Activated gamma-delta T cell treated with anti-CD3 and anti-CD28 coated beads, Interleukin-2, amount 50 U/mL, for 16 hours (primary cell): ENCODE measurements at places on chromosomes 2 and 18.

DNA sequence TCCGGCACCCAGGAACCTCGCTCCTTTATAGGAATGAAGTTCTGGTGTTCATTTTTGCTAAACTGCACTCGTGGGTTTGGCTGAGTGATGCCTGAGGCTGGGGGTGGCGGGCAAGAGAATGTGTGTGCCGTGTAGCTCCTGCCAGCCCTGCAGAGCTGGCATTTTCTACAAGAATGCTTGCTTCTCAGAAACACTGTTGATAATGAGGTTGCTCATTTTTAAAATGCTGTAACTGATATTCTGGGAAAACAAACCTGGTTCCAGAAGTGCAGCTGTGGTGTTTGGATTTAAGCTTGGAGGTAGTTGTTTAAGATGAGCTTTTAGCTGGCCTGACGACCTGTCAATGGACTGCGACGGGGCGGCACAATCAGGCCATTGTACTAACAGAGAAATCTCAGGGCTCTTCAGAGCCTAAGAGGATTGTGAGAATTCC lies 511.9 kb upstream of the TNP1 start:
- no peak for DNase-seq

- DNase-seq: no peak
Measured at GRCh38 chr2:214575030-214575429, 164.2 kb downstream of the VWC2L start.

GRCh38 chr2:94873362-94874276 lies 2.4 kb downstream of the TEKT4 start:
- DNase-seq: no peak

DNA sequence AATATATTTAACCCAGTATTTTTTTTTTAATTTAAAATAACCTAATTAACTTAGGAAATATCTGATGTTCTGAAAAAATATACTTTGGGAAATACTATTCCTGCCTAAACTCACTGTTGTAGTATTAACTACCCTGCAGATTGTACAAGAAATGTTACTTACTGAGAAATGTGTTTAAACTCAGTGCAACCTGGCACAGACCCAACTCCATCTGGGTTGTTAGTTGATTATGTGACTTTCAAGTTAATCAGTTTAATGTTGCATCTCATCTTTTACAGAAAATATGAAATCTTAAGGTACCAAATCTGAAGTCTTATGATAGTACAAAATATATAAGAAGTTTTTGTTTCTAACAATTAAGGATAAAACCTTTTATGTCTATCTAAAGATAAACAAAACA lies 27.3 kb downstream of the VAPA start:
- no peak for DNase-seq

- DNase-seq: no peak
Measured at GRCh38 chr2:36387258-36387916, 31.8 kb downstream of the CRIM1 start.

- no peak for DNase-seq
Measured at GRCh38 chr18:24000613-24001490, 13.7 kb upstream of the TTC39C start.

DNA sequence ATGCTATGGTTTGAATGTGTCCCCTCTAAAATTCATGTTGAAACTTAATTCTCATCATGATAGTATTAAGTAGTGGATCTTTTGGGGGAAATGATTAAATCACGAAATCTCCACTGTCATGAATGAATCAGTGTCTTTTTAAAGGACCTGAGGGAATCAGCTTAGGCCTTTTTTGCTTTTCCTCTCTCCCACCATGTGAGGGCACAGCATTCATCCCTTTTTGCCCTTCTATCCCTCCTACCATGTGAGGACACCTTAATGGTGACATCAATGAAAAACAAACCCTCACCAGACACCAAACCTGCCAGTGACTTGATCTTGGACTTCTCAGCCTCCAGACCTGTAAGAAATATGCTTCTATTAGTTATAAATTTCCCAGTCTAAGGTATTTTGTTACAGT lies 247.1 kb upstream of the UBE2E3 start:
- DNase-seq: no peak

- DNase-seq: no peak
Measured at GRCh38 chr2:239368906-239369552, 31.8 kb downstream of the HDAC4 start.

- DNase-seq: no peak
Measured at GRCh38 chr2:54456362-54456611, 160 bp downstream of the SPTBN1 start.

- DNase-seq: no peak
Measured at GRCh38 chr2:88658881-88659537, 31.7 kb upstream of the EIF2AK3 start.

GRCh38 chr2:21148718-21149117 lies 24.9 kb downstream of the TDRD15 start:
- DNase-seq: no peak

DNA sequence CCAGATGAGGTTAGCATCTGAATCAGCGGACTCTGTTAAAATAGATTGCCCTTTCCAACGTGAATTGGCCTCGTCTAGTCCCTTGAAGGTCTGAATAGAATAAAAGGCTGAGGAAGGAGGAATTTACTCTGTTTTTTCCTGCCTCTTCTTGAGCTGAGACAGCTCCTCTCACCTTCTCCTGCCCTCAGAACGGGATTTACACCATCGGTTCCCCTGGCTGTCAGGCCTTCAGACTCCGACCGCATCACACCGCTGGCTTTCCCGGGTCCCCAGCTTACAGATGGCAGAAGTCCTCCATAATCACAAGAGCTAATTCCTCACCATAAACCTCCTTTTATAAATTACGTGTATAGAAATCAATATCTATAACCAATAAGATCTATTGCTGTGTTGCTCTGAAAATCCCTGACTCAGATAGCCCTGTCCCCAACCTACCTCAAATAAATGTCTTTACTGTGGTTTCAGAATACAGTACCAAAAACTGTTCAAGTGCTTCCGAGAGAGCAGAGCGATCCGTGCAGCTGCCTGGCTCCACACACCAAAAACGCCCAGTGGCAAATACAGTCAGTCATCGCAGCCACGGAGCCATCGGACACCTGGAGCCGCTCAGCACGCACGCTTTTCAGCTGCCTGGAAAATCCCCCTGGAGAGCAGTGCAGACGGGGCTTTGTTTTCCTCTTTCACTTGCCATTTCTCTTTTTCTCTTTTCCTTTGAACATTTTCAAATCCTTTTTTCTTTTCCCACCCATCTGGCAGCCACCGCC lies 196.9 kb downstream of the NRP2 start:
- DNase-seq: no peak

DNA sequence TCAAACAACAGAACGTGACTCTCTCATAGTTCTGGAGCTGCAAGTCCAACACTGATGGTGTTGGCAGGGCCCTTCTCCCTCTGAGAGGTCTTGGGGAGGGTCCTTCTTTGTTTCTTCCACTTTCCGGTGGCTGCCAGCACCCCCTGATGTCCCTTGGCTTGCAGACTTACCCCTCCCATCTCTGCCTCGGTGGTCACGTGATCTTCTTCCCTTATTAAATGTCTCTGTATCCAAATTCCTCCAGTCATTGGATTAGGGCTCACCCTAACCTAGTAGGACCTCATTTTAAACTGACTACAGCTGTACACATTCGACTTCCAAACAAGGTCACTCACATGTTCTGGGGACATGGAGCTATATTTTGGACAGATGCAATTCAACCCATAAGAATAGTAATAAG lies 780.6 kb upstream of the SALL3 start:
- DNase-seq: no peak

GRCh38 chr2:10301941-10302478 lies 694 bp upstream of the HPCAL1 start:
- no peak for DNase-seq

DNA sequence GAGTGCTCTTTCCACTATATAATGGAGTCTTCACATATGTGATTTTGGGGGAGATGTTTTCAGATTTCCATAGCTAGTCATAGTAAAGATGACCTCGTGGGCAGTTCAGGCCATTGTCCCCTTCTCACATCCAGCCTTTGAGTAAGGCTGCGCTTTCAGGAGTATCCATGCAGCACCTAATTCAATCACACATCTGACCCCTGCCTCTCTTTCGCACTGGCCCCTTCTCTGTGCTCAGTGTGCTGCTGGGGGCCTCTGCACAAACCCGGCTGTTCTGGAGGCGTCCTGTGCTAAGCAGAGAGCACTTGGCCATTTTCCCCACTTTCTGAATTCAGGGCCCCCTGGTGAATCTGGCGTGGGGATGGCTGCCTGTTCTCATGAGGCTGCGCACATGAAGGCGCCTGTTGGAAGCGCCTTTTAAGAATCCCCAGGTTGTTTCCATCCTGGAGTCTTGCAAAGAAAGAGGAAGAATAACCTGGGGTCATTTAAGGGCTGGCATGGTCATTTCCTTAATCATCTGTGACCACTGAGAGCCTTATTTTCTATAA lies 96.0 kb upstream of the ALPP start:
- DNase-seq: no peak

DNA sequence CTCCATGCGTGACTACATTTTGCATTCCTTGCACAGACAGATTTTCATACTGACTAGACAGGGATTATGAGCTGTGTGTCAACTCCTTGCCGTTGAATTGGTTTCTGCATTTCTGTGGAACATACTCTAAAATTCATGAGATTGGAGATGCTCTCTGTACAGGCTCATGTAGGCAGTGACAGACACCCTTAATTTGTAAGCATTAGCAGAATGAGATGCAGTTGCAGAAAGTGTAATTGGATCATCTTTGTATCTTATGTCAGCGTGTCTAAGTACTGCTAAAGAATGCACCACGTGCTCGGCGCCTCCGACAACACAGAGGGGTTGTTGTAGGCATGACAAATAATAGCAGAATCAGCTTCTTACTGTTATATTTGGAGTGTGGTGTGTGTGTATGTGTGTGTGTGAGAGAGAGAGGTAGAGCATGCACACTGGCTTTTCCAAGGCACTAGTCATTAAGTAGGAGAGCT lies 212.4 kb downstream of the CMPK2 start:
- no peak for DNase-seq

DNA sequence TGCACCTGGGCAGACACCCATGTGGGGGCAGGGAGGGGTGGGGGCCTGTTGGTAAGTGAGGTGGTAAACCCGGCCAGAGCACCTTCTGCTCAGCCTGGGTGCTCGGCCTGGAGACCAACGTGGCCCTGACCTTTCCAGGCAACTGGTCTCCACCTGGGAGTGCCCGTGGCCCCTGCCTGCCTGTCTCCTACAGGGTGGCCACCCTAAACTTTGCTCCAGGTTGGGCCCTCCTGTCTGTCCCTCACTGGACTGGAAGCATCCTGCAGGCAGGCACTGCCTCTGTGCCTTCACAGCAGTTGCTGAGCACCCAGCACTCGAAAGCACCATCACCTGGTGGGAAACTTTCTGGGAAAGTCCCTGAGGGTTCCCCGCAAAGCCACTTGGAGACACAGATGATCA lies 171.3 kb downstream of the TWIST2 start:
- no peak for DNase-seq

- DNase-seq: no peak
Measured at GRCh38 chr2:235670974-235671787, 177.3 kb downstream of the AGAP1 start.

GRCh38 chr2:189673661-189674373 lies 653 bp upstream of the ANKAR start:
- no peak for DNase-seq

DNA sequence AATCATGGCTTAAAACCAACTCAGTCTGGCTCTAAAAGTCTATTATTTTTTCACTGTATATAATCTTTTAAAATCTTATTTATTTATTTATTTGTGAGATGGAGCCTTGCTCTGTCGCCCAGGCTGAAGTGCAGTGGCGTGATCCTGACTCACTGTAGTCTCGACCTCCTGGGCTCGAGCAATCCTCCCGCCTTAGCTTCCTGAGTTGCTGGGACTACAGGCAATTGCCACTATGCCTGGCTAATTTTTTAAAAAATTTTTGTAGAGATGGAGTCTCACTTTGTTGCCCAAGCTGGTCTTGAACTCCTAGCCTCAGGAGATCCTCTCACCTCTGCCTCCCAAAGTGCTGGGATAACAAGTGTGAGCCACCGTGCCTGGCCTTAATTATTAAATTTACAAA lies 14.5 kb downstream of the GORASP2 start:
- DNase-seq: no peak

- no peak for DNase-seq
Measured at GRCh38 chr2:183678908-183679307, 554.7 kb downstream of the NUP35 start.

DNA sequence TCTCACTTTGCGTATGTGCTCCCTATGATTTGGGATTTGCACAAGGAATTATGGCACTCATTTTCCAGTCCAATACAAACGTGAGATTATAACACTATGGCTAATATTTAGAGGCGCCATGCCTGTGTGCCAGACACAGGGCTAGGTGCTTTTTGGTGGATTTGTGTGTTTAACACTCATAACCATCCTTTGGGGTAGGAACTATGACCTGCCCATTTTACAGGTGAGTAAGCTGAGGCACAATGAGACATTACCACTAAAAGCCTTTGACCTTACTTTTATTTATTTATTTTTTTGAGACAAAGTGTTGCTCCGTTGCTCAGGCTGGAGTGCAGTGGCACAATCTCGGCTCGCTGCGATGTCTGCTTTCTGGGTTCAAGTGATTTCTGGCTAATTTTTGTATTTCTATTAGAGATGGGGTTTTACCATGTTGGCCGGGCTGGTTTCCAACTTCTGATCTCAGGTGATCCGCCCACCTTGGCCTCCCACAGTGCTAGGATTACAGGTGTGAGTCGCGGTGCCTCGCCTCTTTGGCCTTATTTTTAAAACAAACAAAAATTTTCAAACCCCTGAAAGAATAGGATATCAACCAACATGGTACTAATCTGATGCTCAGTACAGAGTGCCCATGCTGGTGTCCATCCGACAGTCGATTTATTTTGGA lies 26.6 kb upstream of the GLI2 start:
- DNase-seq: no peak

DNA sequence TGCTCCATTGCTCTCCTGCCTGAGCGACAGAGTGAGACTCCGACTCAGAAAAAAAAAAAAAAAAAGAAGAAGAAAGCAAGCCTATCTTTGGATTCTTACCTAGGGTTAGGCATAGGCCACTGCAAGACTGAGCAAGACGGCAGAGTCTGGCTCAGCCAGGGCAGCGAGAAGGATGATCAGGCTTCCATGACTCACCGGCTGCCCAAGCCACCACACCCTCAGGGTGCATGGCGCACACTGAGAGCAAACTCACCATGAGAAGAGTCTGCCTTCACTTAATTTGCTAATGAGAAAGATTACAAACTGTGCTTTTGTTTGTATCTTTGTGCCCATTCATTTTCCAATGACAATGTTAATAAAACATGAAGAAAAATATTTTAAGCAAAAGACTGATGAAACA lies 8.2 kb downstream of the FAM110C start:
- no peak for DNase-seq

DNA sequence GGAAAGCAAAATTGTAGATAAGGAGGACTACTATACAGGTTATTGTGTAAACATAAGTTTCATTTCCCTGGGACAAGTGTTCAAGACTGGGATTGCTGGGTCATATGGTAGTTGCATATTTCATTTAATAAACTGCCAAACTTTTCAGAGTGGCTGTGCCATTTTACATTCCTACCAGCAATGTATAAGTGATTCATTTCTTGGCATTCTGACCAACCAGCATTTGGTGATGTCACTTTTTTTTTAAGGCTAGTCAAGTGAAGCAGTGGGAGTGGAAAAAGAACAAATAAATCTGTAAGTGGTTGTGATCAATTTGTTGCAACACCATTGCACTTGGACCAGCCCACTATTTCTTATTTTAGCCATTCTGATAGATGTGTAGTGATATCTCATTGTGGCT lies 5.2 kb upstream of the CHCHD5 start:
- DNase-seq: no peak

GRCh38 chr2:161136696-161137324 lies 23.4 kb upstream of the TANK start:
- DNase-seq: no peak
